GOT3 (cell line): ENCODE measurements at places on chromosomes 3 and 15.

DNA sequence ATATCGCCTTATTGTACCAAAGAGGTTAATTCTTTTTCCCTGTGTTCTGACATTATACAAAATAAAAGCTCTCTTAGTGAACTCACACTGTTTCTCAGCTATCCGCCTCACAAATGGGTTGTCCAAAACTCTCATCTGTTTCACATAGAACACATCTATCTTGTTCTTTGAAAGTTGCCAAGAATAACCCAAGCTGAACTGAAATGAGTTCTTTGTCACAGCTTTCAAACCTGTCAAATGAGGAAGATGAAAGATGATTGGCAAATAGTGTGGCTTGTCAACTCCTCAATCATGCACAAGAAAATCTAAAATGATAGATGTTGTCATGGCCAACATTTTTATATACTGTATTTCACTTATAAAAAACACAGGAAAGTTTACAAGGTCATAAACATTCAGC lies 168.1 kb upstream of the OSTN start:
- DNase-seq: no peak

GRCh38 chr3:167691366-167691765 lies 37.6 kb upstream of the WDR49 start:
- DNase-seq: no peak

GRCh38 chr3:5186089-5186857 lies 1.2 kb upstream of the EDEM1 start:
- DNase-seq: no peak

- DNase-seq: no peak
Measured at GRCh38 chr15:35871282-35871681, 325.3 kb upstream of the DPH6 start.

GRCh38 chr15:62469874-62470688 lies 305.0 kb upstream of the C2CD4B start:
- DNase-seq: peak; percentile 25

DNA sequence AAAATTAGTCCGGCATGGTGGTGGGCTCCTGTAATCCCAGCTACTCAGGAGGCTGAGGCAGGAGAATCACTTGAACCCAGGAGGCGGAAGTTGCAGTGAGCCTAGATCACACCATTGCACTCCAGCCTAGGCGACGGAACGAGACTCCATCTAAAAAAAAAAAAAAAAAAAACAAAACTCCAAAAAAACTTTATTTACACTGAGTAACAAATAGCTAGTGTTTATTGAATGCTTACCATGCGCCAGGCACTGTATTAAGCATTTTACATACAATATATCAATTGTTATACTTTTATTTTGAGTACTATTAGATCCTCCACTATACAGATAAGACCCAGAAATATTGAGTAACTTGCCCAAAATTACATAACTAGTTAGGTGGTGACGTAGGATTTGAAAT lies 17.4 kb upstream of the ARIH1 start:
- no peak for DNase-seq

GRCh38 chr3:168123201-168124176 lies 27.8 kb upstream of the GOLIM4 start:
- no peak for DNase-seq

DNA sequence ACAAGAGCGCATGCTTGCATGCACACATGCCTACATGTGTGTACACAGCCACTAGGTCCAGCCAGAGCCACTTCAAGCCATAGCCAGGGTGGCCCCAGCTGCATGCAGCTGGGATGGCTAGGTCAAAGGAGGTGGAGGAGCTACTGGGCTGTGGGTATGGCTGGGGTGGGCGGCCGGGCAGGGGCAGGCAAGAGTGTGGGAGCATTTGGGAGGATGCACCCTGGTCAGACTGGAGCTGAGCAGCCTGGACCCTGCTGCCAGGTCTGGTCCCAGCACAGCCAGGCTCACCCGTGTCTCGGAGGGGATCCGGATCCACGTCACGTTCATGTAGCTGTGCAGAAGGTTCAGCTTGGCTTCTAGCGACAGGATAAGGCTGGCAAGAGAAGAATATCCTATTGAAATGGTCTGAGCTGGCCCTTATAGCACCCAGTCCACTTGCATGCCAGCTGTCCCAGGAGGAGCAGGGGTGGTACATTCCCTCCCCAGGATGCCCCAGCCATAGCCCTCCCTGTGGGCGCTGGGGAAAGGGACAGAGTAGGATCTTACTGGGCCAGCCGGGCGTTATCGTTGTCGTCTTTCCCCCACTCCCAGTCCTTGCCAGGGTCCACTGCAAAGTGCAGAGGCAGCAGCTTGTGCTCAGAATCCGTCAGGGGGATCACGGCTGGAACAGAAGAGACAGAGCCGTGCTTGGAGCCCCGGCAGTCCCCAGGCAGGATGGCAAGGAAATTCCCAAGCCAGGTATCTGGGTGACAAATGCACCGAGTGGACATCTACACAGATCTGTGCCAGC lies 160.5 kb downstream of the KLF13 start:
- DNase-seq: no peak

DNA sequence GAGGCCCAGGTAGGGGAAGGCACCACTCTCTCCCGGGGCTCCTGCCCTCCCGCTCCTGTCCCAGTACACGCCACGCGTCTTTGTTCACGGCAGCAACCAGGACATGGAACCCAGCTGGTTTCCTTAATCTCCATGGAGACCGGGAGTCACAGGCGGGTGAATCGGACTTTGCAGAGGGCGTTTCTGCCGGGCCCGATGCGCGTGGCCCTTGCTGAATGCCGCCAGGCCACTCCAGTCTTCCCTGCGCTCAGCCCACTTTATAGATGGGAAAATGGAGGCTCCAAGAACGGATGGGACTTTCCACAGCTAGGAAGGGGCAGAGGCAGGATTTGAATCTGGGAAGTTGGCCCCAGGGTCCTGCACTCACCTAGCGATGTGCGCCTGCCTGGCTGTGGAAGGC lies 7.4 kb downstream of the PLXND1 start:
- DNase-seq: no peak

- DNase-seq: no peak
Measured at GRCh38 chr3:162760789-162761188, 1264.2 kb downstream of the OTOL1 start.

DNA sequence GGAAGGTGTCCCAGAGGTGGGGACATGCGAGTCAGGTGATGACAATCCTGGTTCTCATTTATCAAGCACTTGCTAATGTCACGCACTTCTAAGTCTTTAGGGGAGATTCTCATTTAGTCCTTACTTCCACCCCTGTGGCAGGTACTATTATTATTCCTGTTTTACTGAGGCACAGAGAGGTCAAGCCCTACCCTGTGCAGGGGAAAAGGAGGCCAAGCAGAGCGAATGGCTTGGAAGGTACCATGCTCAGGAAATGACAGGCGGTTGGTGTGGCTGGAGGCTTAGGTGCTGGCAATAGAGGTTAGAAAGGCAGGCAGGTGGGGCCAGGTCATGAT lies 268.9 kb downstream of the UACA start:
- no peak for DNase-seq

GRCh38 chr3:99918715-99919114 lies 101.1 kb downstream of the CMSS1 start:
- no peak for DNase-seq
